ENCODE measurements at places on chromosomes 6 and 20.

GRCh38 chr6:85354761-85355618 is 94.9 kb upstream of the NT5E start:
- DNase-seq = peak; percentile 8

GRCh38 chr6:162290846-162291465 is 436.6 kb downstream of the PRKN start:
- no peak for DNase-seq

DNA sequence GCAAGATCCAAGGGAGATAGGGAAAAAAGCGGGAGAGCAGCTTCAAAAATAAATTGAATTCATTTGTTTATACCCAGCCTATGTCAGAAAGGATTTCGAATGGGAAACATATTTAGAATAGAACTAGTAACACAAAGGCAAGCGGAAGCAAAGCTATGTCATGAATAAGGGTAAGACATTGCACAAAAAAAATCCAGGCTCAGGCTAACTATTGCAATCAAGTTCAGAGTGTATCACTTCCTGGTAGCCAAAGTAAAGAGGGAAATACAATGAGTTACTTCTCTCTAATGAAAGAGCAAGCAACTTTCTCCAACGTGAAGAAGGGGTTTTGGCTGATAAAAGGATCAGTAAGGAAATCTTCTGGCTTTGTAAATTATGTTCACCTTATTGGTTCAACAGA is 212.8 kb downstream of the ZMYND8 start:
- DNase-seq = no peak

GRCh38 chr20:48986899-48987298 is 59.2 kb upstream of the CSE1L start:
- DNase-seq = no peak

- DNase-seq = no peak
Observed at GRCh38 chr6:12065321-12066140, 53.4 kb downstream of the HIVEP1 start.

DNA sequence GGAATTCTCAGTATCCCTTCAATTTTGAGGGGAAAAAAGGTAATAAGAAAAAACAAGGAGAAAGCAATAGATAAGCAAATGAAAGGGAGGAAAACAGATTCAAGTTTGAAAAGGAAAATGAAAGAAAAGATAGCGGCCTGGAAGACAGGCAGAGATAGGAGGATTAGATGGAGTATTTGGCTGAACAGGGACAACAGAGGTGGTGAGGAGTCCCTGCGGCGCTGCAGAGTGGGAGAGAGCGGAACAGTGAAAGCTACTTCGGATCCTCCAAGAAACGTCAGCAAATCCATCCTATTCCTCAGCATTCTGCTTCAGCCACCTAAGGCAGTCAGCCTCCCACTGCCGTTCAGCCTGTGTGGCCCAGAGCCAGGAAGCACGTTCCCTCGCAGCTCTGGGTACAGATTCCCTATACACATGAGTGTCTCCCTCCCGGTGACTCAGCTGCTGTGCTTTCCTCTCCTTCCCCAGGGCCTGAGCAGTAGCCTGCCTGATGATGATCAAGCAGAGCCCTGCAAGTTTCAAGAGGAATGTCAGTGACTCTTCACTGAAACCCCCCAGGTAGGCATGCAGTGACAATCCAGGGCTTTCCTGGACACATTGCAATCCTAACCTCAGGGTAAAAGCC is 43.4 kb upstream of the CDYL start:
- DNase-seq = no peak

DNA sequence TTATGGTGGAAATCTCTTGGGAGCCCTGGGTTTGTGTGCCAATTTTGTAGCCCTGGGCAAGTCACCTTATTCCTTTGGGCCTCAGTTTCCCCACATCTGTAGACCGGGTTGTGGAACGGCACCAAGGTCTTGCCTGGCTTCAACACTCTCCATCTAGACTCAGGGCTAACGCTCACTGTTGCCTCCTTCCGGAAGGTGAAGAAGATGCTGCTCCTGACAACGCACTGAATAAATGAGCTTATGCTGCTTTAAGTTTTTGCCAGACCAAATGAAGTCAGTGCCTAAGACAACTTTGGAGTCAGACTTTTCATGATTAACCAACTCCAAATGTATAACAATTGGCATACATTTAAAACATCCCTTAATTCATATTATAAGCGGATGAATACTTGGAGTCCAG is 53.1 kb downstream of the PSMG4 start:
- no peak for DNase-seq

GRCh38 chr6:129978148-129978916 is 40.0 kb upstream of the L3MBTL3 start:
- DNase-seq = no peak

- DNase-seq = peak; percentile 26
Observed at GRCh38 chr20:1888796-1889463, 6.3 kb upstream of the SIRPA start.

GRCh38 chr6:35980991-35981645 is 43.3 kb downstream of the SLC26A8 start:
- no peak for DNase-seq

DNA sequence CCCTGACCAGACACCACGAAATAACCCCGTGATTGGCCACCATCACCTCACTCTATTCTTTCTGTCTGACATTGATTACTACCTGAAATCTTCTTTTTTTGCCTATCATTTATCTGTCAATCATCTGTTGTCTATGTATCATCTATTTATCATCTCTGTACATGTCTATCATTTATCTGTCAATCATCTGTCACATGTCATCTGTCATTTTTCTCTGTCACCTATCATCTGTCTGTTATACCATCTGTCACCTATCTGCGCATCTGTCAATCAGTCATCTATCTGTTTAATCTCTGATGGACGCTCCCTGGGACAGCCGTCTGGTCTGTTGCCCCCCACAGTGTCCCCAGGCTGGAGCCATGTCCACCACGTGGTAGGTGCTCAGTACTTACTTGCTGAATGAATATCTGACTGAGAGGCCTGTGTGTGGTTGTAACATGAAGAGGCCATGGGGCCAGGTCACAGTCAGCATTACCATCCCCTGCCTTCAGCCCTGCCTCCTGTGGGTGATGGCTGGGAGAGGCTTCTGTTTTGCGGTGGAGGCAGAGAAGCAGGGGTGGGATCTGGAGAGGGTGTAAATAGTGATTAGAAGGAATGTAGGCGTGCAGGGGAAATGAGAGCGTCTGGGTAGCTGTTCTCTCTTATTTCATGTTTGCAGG is 302.7 kb downstream of the QKI start:
- no peak for DNase-seq

- no peak for DNase-seq
Observed at GRCh38 chr20:48825566-48825920, 2.3 kb downstream of the PREX1 start.

All from bone marrow (tissue), 2 donors.